ENCODE measurements at places on chromosomes 13 and 19.

- DNase-seq, result no peak
Observed at GRCh38 chr13:28370448-28370847, 124.5 kb downstream of the FLT1 start.

- DNase-seq, result no peak
Observed at GRCh38 chr13:107864543-107865317, 350.6 kb downstream of the LIG4 start.

GRCh38 chr19:50823389-50824042 lies at the start of gene KLK1:
KLK1 (minus strand) TSS chr19:50823787; CDS start chr19:50823748, 39 bp downstream.
- DNase-seq, result no peak

DNA sequence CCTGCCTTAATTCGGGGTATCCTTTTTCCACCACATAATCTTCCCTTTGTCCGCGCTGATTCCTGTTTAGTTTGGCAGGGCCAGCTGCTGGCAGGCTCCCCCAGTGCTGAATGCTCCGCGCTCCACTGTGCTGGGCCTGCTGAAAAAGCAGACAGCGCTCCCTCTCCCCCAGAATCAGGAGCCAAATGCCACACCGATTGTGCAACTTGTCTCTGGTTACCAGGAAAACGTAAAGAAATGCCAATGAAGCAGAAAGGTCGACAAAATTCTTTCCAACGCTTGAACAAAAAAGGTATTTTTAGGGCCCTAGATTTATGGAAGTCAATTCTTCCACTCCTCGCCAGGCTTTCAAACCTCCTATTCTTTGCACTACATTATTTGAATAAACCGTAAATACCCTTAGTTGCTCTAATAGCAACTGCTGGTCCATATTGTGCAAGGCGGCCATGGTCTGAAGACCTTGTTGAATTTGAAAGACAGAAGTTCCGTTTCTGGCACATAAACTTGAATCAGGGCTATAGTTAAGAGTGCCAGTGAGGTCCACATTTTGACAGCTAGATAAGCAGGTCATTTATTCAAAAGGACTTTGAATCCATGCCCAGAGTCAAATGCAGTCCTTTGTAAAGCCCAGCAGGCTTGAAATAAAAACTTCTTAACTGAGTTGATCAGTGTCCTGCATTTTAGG lies 206.7 kb upstream of the RFC3 start:
- no peak for DNase-seq
